Endodermal cell (in vitro differentiated cells): ENCODE measurements at places on chromosomes 6 and 20.

DNA sequence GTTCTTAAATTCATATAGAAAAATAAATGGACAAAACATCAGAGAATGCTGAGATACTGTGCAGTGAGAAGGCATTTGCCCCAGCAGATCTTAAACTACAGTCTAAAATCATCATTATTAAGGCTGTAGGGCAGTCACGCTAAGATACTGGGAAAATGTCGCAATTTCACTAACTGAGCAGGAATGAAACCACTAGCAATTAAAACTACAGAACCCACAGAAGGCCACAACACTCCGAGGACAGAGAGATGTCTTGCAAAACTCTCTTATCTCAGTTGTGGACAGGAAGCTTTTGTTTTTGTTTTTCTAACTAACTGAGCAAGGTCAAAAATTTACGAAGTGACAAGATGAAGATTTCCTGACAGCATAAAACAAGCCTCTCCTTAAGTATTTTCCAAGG, 18.2 kb downstream of the GNAS-AS1 start:
- no peak for DNase-seq

GRCh38 chr6:4155848-4156466, 20.6 kb upstream of the ECI2 start:
- DNase-seq = peak; percentile 92

GRCh38 chr20:60069656-60070055, 111.4 kb downstream of the CDH26 start:
- no peak for DNase-seq

DNA sequence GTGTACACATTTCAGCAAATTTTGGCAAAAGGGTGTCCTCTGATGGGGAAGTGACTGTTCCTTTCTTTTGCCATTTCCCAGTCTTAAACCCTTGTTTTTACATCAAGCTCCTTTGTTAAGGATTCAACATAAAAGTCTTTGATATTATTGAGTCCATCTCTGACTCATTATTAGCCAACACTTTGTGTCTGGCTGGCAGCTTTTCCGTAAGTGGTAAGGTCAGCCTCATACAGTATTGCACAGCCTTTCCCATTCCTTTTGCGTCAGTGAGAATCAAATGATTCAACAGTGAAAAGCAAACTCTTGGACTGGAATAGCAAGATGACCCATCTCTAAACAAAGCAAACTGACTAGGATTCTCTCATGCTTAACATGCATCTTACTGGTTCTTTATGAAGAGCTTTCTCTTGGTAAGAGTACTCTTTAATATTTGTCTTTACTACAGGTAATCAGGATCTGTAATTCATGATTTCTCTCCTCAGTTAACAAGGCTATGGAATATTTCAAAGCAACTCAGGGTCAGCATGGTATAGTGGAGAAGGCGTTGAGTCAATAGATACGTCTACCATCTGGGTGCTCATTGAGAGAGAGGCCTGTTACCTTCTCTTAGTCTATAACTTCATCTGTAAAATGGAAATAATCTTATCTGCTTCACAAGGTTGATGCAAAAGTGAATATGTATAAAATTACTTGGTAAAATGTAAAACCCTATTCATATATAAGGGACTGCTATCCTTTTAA, 183.6 kb downstream of the PRL start:
- no peak for DNase-seq

- DNase-seq = no peak
These were observed 123.4 kb downstream of the MAP7 start for GRCh38 chr6:136426627-136427377.

DNA sequence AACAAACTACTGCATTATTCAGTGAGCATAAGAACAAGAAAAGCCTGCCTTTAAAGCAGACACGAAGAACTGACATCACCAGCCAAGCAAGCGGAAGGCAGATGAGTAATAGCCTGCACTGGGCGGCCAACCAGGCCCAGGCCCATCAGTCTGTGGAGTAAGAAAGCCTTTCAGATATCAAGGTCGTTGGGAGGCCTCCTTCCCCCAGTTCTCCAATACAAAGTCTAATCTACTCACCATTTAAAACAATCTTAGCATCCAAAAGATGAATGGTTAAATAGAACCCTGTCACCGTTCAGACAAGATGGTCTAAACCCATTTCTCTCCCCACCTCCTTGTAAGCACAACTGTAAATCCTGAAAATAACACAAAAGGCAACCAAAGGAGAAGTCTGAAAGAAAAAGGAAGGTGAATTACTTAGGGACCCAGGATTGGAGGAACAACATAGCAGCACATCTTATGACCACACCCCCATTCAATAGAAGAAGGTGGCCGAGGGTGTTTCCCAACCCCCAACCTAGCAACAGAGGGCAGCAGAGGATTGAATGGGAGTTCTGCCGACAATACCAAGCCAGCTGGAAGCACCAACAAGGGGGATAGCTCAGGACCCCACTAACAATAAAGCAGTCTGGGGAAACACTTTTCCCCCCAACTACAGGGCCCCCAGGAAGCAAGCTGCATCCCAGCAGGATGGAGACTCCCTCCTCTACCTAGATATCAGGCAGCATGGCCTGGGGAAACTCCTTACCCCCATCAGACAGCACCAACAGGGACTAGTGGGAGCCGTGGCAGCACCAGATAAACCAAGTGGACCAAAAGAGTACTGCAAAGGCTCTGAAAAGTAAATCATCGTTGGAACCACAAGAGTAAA, 67.9 kb downstream of the ZHX3 start:
- DNase-seq = peak; percentile 88

DNA sequence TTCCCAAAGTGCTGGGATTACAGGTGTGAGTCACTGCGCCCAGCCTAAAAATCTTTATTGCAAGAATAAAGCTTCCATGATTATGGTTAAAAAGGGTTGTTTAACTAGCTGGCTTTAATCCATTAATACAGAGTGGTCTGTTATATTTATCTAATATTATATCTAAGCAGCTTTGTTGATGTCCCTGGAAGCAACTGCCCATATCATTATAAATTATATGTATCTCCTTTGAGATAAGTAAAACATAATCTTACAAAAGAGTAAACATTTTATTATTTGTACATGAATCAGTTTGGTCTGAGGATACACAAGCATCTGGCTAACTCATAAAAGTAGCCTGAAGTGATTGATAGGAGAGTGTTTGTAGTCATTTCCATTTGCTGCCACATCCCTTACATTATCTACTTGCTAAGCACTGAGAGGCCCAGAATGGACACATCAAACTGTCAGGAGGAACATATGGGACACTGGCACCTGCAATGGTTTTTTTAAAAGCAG, 46.9 kb downstream of the TRAF3IP2 start:
- no peak for DNase-seq

- no peak for DNase-seq
These were observed 190.3 kb downstream of the TENT5A start for GRCh38 chr6:81562169-81562568.

GRCh38 chr6:20574355-20574754, 40.1 kb downstream of the CDKAL1 start:
- no peak for DNase-seq

GRCh38 chr20:11882651-11883050, 35.0 kb upstream of the BTBD3 start:
- no peak for DNase-seq

DNA sequence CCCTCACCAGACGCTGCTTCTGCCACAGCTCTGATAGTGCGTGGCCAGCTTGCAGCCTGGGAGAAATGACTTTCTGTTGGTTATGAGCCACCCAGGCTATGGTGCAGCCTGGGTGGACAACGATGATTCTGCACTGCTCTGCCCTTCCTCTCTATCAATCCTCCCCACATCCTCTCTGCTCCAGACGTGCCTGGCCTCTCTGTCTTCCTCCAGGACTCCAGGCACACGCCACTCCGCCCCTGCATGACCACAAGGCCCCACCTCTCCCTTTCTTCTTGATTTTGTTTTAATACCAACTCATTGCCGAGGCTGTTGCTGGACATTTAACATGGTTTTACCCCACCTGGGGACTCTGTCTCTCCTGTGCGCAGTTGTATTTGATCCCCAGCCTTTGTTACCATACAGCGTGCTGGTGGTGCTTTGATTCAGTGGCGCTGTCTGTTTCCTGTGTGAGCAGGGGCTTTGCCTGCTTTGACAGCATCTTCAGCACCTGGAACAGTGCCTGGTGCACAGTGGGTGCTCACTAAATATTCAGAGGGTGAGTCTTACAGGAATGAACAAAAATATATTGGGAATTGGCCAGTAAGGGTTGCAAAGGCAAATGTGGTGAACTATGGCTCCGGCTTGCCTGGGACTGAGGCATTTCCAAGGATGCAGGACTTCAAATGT, 280.9 kb downstream of the CDH26 start:
- DNase-seq = no peak

GRCh38 chr6:154226461-154226860, 130.1 kb downstream of the IPCEF1 start:
- DNase-seq = no peak

GRCh38 chr6:38796006-38796405, 80.9 kb downstream of the DNAH8 start:
- DNase-seq = no peak

DNA sequence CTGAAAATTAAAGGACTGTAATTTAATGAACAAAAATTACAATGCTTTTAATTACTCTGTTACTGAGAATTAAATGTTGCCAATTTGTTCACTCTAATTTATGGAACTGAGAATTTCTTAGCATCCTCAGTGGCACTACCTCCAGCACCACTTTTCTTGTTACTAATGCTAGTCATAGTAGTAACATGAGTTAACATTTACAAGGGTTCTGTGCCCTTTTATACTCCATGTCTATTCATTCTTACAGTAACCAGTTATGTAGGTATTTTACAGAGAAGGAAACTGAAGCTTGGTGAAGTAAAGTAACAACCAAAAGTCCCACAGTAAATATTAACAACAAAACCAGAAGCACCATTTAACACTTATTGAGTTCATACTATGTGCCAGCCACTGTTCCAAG, 34.3 kb downstream of the RARS2 start:
- no peak for DNase-seq

DNA sequence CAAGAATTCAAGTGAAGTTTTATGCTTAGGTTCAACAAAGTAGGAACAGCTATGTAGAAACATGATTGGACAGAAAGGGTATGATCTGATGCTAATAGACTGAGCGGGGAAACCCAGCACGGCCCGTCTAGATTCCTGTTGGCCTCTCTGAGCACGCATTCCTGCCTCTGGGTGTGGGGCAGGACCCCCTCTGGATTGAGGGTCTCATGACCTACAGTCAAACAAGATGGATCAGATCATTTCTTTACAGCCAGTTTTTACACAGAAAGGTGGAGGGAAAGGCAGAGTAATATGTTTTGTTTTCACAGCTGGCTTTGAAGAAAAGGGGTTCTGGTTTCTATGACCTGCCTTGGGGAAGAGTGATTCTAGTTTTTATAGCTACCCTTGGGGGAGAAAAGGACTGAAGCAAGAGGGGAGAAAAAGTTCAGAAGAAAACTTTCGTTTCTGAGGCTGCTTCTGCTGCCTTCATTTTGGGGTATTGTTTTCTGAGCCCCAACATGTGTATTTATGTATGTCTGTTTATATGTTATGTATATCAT, 99.6 kb upstream of the SLC22A16 start:
- no peak for DNase-seq

DNA sequence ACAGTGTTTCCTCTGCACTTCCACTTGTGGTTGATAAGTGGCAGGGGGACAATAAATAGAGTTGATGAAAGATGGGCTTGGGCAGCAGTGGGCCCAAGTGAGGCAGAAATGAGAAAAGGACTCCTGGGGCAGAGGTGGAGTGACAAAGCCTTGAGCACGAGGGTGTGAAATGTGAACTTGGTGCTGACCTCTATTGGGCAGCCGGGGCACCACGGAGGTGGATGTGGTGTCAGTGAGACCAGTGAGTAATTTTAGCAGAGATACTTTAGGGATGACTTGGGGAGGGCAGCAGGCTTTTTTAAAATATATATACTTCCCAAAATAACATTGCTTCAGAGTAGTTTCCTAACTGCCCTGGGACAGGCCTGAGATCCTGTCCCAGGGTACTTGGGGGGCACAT, 30.6 kb upstream of the MYLK2 start:
- DNase-seq = peak; percentile 72

DNA sequence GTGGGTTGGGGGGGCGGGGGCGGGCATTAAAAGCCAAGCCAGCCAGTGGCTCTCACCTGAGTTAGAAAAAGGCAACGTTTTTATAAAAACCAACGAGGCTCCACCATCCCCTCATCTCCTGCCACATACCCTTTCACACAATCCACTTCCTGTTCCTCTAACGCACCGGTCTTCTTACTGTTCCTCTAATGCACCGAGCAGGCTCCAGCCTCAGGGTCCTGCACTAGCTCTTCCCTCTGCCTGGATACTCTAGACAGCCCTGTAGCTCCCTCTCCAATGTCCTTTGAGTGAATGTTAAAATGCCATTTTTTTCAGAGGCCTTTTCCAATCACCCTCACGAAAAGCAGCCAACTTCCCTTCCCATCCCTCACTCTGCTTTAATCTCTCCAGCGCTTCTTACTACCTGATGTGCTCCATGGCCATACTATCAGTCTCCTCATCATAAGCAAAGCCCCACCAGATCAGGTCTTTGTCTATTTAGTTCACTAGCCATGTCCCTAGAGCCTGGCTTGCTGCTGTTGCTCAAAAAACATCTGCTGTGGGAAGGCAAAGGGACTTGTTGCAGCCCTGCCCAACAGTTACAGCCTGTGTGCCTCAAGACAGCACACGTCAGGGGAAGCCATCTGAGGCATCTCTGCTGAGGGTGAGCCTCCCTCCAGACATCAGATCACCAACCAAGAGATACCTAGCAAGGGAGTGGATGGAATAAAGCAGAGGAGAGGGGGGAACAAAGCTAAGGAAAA, 3.9 kb downstream of the FKBP1A start:
- DNase-seq = no peak

DNA sequence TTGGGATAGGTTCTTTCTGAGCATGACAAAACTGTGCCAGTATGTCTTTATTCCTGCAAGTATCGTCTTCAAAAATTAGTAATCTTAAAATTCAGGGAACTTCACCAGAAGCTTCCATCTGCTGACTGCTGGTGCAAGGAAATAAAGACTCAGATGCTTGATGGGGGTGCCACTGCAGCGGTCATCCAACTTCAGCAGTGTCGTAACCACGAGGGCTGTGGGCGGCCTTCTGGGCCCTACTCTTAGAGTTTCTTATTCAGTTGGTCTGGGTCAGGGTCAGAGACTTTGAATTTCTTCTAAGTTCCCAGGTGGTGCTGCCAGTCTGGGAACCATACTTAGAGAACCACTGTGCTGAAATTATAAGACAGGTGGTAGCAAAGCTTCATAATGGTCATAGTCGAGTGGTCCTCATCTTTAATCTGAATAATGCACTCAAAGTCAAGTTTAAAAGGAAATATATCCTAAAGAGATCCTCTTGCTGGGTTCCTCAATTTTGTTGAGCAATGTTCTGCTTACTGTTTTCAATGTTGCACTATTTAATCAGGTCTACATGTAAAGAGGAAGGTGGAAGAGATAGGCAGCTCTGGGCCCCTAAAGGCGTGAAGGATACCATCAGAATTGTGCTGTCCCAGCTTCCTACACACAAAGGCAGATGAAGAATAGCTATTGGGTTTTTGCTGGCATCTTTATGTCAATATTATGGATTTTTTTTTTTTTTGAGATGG, 165.4 kb upstream of the GMDS start:
- DNase-seq = no peak

DNA sequence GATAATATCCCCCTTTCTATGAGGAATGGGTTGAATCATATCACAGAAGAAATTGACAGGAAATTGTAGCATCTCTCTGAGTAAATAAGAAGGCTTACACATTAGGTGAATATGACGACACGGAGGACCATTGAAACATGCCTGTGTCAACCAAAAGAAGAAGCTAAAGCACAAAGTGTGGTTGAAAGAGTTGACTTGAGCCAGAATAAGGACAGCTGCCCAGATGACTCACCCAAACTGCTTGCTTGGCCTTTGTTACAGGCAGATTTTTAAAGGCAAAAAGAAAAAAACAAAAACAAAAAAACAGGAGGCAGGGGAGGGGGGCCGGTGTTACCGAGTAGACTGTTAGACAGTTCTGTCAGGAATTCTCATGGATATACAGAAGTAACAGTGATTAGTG, 129.8 kb upstream of the EDN1 start:
- DNase-seq = no peak
